ENCODE measurements at places on chromosomes 3 and 15.

GRCh38 chr3:44478606-44479094 lies 1.2 kb upstream of the ZNF445 start:
- DNase-seq = no peak

- no peak for DNase-seq
These were observed 140.4 kb downstream of the DIPK2A start for GRCh38 chr3:144112036-144112435.

GRCh38 chr15:86300390-86301125 lies 220.9 kb downstream of the AGBL1 start:
- no peak for DNase-seq

DNA sequence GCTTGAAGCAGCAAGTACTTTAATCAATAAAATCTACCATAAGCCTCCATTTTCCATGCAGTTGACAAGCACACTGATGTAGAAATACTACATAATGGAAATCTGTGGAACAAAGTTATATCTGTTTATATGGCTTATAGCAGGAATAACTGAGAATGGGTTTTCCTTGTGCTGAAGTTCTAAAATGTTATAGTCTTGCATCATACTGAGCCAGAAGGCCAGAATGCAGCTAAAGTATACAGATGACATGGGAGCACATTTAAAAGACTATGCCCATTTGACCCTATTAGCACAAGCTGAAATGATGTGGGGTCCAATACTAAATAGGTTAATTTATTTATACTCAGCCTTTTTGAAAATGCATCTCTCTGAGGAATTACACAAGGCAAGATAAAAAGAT lies 25.1 kb downstream of the SLC24A5 start:
- DNase-seq = no peak

GRCh38 chr3:138097192-138098172 lies 17.9 kb downstream of the DZIP1L start:
- no peak for DNase-seq

- DNase-seq = no peak
These were observed 17.6 kb downstream of the VGLL4 start for GRCh38 chr3:11626084-11626463.

DNA sequence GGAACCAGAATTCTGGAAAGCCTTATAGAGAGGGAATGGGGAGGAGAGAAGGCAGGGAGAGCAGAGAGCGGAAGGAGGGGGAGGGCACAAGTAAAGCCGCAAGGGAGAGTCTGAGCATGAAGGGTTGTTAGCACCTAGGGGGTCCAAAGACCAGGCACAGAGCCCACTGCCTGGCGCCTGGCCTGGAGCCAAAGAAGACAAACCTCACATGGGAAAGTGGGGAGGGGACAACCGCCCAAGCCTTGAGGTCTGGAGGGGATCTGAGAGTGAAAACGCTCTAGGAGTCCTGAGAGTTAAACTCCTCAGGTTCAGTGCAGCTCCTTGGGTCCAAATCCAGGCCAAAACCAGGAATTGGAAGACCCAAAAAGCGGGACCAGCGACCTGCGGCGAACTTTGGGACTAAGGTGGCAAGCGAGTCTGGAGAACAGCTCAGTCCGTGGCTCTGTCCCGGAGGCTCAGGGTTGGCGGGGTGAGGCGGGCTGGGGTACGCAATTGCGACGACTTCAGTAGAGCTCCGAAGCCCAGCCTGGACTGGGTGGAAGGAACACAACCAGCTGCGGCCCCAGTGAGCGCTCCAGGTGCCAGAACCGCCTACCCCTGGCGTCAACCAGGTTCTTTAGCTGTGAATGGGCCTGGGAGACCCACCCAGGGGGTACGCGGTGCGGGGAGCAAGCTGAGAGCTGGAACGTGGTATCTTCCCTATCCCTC lies 807 bp upstream of the INAFM2 start:
- no peak for DNase-seq

DNA sequence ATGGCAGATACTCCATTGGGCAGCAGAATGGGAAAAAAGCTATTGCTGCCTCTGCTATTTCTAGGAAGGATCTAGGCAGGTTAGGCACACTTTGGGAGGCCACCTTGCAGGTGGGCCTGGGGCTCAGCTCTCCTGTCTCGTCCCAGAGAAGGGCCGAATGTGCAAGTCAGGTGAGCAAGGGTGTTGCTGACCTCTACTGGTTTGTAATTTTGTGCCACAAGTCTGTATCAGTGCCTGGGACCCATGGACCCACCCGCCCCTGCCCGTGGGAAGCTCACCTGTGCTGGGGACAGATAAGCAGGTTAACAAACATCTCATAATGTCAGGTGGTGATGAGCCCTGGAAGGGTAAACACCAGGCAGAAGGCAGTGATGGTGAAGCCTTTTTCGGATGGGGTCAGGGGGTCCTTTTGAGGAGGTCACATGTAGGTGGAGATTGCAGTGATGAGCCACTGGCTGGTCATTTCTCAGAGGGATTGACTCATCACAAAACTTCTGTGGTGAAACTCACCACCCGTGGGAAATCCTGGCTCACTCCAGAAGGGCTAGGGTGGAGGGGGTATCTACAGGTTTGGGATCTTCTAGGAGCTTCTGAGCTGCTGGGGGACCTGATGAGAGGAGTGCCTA lies 161.3 kb downstream of the KLF13 start:
- no peak for DNase-seq

DNA sequence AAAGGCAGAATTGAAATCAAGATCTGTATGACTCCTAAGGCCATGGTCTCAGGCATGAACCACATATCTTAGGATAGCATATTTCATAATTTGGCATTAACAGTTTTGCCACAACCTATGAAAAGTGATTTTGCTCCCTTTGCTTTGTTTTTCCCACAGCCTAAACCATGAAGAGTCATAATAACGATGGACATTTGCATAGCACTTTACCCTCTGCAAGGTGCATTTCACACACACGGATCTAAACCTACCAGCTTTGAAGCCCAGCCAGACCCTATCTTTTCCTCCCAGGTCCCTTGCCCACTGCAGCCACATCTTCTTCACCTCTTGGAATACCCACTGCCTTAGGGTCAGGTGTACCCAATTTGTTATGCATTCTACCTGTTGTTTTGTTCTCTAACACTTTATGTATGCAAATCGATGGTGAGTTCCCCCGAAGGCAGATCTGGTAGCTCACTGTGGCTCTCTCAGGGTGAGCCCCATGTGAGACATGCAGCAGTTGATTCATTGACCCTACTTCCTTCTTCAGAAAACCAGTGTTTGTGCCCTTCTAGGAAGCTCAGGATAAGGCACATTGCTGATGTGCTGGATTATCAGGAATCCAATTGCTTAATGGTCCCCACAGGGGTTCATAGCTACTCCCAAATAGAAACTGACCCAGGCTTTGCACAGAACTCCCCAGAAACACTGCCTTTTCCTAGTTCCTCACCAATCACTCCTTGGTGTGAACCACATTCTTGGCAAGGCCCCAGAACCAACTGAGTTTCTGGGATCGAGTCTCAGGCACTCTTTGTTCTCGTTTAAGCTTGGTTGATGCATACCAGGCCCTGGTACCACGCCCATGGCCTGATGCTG lies 8.7 kb downstream of the ARHGAP31 start:
- DNase-seq = no peak

- peak; percentile 4 for DNase-seq
These were observed 42.1 kb upstream of the TASOR start for GRCh38 chr3:56725175-56725574.

GRCh38 chr3:191627064-191627463 lies 166.1 kb downstream of the PYDC2 start:
- DNase-seq = no peak

DNA sequence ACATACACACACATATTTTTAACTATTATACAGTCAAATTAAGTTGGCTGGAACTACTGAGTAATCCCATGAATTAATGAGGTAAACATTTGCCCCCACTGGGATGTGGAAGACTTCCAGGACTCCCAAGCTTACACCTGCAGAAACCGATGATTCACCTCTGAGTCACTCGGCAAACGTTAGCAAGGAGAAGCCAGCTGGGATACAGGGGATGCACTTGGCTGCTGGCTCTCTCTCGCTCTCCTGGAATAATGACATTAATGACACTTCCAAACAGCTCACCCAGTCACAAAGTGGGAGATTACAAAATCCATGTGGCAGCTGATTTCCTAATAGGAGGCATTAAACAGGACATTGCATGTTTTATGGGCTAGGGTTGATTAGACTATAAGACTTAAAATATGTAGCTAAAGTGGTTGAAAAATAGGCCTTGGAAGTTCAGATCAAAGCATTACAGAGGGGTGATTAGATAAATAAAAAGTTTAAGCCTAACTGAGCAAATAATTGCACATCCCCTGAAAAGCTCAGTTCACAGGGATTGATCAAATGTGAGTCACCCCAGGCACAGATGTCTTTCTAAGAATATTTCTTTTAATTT lies 500.9 kb downstream of the SOX2 start:
- DNase-seq = no peak

GRCh38 chr15:38702178-38702912 lies 137.7 kb upstream of the RASGRP1 start:
- DNase-seq = no peak

DNA sequence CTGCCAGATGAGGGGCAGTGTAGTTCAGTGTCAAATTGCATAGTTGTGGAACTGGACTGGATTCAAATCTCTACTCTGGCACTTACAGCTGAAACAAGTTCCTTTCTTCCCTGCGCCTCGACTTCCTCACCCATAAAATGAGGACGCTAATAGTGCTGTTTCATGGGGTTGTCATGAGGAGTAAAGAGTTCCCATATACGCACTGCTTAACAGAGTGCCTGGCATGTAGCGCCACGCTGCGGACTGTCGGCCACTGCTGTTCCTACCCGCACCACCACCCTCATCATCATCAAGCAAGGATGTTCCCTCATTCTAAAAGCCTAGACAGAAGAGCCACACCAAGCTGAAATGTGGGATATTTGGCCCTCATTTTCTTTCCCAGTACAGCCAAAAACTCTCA lies 91.9 kb downstream of the CHDH start:
- no peak for DNase-seq

DNA sequence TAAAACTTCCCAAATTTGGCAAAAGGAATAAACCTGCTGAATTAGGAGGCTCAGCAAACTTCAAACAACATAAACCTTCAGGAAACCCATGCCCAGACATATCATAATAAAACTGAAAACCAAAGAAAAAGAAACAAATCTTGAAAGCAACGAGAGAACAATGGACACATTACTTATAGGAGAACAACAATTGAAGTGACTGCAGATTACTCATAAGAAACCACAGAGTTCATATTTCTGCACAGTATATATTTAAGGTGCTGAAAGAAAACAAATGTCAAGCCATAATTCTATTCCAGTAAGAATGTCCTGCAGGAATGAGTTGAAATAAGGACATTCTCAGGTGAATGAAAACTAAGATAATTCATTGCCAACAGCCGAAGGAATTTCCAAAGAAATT lies 80.8 kb upstream of the PROK2 start:
- DNase-seq = no peak

DNA sequence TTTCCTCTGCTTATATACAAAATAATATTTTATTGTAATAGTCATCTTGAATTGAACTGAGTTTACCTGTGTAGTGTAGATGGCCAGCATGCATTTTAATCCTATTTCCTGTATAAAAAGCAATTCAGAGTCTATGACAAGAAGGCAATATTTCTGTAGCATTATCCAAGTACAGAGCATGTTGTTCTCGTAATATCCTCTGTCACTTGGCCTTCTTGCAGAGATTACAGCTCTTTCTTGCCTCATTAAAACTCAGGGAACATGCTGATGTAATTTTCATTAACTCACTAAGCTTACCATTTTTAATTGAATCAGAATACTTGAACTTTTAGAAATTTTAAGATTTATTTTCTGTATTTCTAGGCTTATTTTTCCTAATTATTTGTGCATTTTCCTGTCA lies 203.3 kb upstream of the AGTR1 start:
- no peak for DNase-seq

- DNase-seq = no peak
These were observed 13.0 kb upstream of the MAPK6 start for GRCh38 chr15:52005748-52006701.

DNA sequence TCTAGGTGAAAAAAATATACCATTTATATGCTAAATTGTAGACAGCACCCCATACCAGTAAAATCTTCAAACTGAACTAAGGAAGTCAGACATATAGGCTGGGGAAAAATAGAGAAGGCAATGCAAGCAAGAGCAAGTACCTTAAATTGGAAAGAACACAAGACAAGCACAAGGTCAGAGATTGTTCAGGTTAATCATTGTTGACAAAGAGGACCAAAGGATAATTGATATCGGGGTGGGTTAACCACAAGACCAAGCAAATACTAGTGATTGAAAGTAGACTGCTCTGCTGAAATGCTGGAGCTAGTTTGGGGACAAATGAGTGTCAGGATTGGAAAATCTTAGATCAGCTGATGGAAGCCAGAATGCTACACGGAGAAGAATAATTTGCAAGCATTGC lies 499.8 kb downstream of the ROBO2 start:
- DNase-seq = no peak

GRCh38 chr3:183094711-183095110 lies 4.6 kb downstream of the MCCC1 start:
- DNase-seq = no peak

GRCh38 chr3:100299016-100299415 lies 35.5 kb upstream of the NIT2 start:
- no peak for DNase-seq

DNA sequence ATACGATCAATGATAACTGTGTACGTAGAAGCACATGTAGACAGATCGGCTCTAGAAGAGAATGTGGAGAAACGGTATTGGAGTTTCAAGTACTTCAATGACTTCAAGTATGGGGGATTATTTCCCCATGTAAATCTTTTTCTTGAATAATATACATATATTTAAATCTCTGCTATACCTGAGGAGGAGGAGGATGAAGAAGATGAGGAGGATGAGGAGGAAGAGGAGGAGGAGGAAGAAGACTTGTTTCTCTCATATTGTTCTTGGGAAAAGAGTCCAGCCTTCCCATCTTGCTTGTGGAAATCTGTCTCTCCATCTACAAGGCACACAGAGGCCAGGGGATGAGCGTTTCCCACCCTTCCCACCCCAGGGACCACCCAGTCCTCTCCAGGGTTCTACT lies 10.6 kb downstream of the TMEM40 start:
- no peak for DNase-seq

GRCh38 chr3:191761906-191762305 lies 300.9 kb downstream of the PYDC2 start:
- DNase-seq = no peak

DNA sequence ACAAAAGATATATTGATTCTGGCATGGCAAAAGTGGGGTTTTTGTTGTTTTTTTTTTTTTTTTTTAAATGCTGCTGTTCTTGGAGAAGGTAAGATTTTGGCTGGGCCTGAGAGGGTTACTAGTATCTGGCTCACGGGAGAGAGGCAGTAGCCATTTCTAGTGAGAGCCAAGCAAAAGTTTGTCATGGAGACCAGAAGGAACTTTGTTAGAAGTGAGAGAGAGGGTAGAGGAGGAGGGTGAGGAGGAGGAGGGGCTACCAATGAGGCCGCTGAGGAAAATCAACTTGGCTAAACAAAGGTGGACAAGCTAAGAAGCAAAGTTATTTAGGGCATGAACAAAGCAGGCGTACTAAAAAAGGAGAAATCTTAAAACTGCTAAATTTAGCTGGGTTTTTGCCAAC lies 48.9 kb upstream of the STRIT1 start:
- DNase-seq = no peak

GRCh38 chr15:73906346-73907034 lies 19.8 kb upstream of the LOXL1 start:
- DNase-seq = no peak

All from T follicular helper cell (primary cell).